Fibroblast of skin of back (primary cell): ENCODE measurements at places on chromosomes 12 and 14.

GRCh38 chr14:64620910-64621309 is 71.1 kb downstream of the PPP1R36 start:
- peak; percentile 39 for DNase-seq

DNA sequence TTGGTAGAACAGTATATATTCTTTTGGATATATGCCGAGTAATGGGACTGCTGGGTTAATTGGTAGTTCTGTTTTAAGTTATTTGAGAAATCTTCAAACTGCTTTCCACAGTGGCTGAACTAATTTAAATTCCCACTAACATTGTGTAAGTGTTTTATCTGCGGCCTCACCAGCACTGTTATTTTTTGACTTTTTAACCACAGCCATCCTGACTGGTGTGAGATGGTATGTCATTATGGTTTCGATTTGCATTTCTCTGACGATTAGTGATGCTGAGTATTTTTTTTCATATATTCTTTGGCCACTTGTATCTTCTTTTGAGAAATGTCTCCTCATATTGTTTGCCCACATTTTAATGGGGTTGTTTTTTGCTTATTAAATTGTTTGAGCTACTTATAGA is 357.4 kb downstream of the C12orf50 start:
- peak; percentile 18 for DNase-seq

- DNase-seq: no peak
These were observed 46.4 kb downstream of the PPM1H start for GRCh38 chr12:62888454-62889110.

DNA sequence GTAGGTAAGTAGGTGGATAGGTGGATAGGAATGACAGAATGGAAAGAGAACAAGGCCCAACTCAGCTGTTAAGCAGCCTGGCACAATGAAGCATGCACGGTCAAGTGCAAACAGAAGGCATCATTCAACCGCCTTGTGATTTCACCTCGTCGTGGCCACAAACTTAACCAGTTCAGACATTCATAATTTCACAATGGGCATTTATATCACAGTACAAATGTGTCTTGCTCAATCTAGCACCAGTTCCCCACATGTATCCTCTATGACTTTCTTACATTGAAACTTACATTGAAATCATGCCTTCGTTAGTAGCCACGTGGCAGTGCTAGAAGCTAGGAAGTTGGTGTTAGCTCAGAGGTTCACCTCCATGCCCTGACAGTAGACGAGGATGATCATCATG is 207.5 kb downstream of the ETV6 start:
- no peak for DNase-seq
